ENCODE measurements at places on chromosomes 6 and 20.

DNA sequence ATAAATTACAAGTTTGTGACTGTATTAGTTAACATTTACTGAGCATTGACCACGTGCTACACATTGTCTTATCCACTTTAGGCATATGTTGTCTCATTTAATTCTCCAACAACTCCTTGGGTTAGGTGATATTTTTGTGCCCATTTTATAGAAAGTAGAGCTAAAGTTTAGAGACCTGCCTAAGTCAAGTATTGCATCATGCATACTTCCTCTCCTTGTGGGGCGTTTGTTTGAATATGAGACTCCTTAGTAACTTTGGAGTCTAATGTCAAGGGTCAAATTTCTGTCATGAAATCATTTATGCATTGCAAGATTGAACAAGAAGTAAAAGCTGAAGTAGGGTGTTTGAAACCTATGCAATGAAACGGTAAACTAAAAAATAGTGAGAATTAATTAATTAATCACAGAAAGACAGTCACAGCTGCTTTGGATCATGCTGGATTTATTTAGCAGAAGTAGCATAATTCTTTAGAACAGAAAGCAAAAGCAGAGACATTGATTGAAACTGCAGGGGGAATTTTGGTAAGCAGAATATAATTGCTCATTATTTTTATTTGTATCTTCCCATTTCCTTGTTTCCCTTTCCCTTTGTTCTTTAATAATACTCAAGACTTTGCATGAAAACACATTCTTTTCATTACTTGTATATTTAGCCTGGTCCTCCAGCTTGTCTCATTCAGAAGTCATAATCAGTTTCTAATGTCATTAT is 1374.4 kb upstream of the GJE1 start:
- DNase-seq: no peak

GRCh38 chr6:51513891-51514747 is 573.3 kb downstream of the PKHD1 start:
- no peak for DNase-seq

- DNase-seq: no peak
Measured at GRCh38 chr6:22754061-22754460, 184.7 kb downstream of the HDGFL1 start.

GRCh38 chr6:143205991-143206390 is 145.3 kb downstream of the AIG1 start:
- DNase-seq: no peak

- DNase-seq: no peak
Measured at GRCh38 chr6:83708970-83709747, at the start of gene SNAP91. Gene SNAP91, minus strand, starts transcription at chr6:83709101. Its CDS starts 1,174 bp downstream, at chr6:83707927.

DNA sequence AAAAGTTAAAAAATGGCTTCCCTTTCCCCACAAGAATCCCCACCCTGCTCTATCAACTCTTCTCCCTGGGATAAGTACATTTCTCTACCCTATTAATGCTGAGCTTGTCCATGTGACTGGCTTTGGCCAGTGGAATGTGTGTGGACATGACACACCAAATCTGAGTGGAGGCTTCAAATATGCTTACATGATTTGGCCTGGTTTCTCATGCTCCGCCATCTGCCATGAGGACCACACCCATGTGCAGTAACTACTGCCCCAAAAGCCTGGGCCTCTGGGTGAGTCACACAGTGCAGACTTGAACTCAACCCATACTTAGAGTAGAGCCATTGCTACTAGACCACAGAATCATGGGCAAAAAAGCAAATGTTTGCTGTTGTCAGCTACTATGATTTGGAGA is 65.4 kb downstream of the PRND start:
- no peak for DNase-seq

DNA sequence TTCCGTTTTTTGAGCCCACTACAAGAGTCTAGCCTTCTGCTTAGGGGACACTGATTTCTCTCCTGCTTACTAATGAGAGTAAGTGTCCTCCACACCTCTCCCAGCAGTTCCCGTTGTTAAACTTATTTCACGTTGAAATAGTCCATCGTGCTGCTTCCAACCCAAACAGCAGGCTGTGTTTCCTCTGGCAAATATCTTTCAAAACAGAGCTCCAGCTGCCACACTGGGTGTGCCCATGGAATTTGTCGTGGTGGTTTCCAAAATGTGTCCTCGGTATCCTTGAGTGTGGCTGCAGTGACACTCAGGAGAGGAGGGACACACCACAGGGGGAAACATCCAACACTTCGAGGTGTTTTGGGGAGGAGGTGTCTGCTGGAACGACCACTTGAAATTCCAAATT is 176.5 kb upstream of the RALGAPA2 start:
- no peak for DNase-seq

DNA sequence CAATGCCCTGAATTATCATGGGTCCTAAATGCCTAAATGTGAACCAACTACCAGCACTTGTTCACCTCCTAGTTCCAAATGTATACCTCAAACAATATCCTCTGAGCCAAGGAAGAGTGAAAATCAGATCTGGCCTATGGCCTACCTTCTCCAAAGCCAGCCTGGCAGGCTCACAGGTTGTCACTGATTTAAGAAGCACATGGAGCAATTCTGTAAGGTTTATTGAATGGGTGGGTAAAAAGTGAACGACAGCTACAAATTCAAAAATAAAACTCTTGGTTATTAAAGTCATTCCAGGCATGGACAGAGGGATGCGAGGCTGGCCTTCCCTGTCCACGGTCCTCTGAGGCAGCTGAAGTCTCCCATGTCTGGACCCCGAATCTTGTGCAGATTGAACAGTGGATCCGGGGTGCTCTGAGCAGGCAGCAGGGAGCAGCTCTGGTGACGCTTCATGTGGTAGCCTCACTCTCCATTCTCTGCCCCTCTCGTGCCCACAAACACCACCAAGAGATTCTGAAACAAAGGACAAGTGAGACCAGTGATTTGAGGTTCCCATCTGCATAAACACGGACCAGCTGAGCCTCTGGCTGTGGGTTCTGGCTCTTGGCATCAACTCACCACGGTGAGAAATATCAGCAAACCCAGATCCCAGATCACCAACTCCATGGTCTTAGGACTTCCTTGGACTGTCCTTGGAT is 14.6 kb downstream of the SNHG17 start:
- no peak for DNase-seq

All from stimulated activated CD4-positive, alpha-beta T cell treated with anti-CD3 and anti-CD28 coated beads, Interleukin-4, amount 100 ng/mL, for 48 hours (primary cell).